NCI-H1694 treated with DMSO at 0.1 percent for 48 hours (cell line): ENCODE measurements at places on chromosomes 11 and 22.

- DNase-seq = no peak
These were observed 1132.1 kb upstream of the CNTN5 start for GRCh38 chr11:97888641-97889040.

DNA sequence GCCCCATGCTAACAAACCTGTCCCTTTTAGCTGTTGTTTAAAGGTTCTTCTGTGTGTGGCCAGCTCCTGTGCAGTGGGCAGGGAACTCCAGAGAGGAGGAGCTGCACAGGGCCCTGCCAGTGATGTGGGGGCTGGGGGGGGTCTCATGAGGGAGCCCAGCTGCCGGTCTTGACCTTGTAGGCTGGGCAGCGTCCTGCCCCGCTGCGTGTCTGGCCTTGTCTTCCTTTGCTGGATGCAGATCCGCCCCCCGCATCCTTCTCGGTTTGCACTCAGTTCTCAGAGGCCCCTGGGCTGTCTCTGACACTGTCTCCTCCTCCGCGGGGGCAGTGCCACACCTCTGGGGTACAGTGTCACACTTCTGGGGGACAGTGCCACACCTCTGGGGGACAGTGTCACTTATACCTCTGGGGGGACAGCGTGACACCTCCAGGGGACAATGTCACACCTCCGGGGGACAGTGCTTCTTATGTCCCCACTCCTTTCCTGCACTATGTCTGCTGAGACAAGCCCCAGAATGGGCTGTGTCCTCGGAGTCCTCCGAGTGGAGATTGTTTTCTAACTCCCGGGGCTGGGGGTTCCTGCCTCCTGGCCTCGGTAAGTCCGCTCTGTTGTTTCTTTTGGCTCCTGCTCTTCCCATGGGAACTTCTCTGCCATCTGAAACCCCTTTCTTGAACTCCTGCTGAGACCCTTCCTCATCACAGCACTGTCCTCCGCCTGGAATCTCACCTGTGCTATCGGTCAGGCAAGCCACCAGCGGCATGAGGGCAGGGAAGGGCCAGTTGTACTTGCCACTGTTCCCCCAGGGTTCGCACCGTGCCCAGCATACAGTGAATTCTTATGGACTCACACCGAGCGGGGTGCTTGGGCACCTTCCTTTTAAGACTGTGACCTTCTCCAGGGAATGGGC is 788.3 kb downstream of the TBC1D22A start:
- DNase-seq = no peak

GRCh38 chr11:125624756-125625213 is at the start of gene CHEK1:
Gene CHEK1, plus strand, starts transcription at chr11:125625163. Its CDS starts 1,606 bp downstream, at chr11:125626769.
- DNase-seq = no peak

- DNase-seq = no peak
These were observed 12.8 kb downstream of the FRMD8 start for GRCh38 chr11:65399249-65399648.

DNA sequence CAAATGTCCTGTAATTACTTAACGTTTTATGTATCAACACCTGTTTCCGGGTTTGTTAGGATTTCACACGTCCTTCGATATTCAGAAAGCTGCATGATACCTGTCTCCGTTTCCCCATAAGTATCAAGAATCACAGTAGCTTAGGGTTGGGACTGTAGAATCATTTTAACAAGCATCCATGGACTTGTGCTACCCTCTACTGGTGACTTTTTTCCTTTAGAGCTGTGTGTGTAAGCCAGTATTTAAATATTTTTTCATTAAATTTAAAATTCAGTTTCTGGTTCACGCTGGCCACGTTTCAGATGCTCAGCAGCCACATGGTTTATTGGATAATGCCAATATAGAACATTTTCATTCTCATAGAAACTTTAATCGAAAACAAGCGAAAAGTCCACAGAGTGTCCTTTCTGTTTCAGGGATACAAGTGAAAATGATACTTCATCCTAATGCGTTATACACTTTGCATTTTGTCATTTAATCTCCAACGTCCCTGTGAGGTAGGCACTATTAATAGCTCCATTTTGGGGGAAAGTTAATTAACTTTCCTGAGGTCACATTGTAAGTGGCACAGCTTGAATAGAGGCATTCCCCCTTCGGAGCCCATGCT is 61.5 kb upstream of the SLC25A18 start:
- peak; percentile 69 for DNase-seq

- no peak for DNase-seq
These were observed 64.8 kb downstream of the UBASH3B start for GRCh38 chr11:122720107-122720881.

GRCh38 chr11:76160856-76161255 is 45.4 kb downstream of the WNT11 start:
- DNase-seq = no peak

DNA sequence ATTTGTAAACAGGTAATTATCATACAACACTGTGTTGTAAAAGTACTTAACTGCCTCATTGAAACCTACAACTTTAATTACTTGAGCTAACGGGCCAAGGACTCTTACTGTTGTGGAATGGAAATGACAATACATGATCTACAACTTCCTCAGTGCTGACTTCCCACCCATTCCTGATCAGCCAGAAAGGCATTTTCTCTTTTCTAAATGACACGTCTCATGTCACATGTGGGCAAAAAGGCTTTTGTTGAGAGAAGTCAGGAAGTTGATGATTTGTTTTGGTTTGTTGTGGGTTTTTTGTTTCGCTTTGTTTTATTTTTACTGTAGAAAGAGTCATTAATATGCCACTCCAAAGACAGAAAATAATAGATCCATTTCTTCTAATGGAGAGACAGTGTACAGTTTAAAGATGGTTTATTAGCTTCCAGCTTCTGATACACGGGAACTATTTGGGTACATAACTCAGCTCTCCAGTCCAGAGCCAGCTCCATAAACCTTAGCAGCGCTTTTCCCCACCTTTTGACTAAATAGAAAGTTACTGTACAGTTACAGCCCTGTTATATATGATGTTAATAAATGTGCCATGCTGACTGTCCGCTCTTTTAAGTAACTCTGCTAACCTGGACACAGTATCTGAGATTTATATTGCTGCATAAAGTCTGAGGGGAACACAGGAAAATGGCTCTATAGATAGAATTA is 509.4 kb upstream of the API5 start:
- DNase-seq = no peak

DNA sequence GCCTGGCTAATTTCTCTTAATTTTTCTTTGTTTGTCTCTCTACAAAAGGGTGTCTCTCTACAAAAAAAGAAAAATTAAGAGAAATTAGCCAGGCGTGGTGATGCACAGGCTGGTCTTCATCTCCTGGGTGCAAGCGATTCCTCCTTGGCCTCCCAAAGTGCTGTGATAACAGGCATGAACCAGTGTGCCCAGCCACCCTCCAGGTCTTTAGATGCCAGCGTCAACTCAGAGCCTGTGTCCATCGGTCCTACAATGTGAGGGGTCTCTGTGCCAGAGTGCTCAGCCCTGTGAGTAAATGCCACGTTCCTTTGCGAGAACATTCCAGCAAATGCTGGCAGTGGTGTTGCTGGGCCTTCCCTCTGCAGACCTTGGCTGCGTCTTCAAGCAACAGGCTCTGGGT is 62.7 kb downstream of the IGF2 start:
- DNase-seq = no peak

- DNase-seq = no peak
These were observed 35.0 kb downstream of the GRIK4 start for GRCh38 chr11:120546312-120547205.

DNA sequence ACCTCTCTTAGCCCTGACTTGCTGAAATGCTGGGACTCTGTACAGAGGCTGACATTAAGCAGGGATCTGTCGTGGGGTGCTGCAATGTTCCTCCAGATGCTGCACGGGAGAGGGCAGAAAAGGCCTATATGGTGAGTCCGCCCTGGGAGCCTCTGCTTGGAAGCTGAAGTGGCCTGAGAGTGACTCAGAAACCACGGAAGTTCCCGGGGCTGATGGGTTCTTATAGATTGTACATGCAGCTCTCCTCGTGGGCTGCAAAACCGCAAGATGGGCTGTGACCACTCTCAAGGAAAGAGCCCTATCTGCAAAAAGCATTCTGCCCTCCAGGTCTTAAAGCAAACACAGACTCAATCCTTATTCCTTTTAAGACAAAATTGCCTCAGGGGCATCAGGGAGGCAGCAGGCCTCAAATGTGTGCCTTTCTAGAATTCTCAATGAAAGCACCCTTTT is 5.8 kb upstream of the SLC43A3 start:
- DNase-seq = no peak

DNA sequence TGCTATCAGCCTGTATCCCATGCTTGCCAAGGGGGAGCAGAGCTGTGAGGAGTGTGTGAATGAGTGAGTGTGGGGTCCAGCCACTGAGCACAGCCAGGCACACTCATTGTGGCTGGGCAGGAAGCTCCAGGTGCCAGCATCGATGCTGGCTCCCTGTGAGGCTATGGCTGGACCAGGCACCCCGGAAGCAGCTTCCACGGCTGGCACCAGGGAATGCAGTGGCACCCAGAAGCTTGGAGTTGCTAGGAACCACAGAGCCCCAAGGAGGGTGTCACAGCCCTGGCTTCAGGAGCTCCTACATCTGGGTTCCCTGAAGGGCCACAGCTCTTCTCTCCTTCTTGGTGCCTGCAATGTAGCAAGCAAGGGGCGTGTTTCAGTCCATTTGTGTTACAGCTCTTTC is 625.9 kb upstream of the RAG2 start:
- DNase-seq = no peak

- no peak for DNase-seq
These were observed 36.9 kb downstream of the NXPE1 start for GRCh38 chr11:114522818-114523217.

DNA sequence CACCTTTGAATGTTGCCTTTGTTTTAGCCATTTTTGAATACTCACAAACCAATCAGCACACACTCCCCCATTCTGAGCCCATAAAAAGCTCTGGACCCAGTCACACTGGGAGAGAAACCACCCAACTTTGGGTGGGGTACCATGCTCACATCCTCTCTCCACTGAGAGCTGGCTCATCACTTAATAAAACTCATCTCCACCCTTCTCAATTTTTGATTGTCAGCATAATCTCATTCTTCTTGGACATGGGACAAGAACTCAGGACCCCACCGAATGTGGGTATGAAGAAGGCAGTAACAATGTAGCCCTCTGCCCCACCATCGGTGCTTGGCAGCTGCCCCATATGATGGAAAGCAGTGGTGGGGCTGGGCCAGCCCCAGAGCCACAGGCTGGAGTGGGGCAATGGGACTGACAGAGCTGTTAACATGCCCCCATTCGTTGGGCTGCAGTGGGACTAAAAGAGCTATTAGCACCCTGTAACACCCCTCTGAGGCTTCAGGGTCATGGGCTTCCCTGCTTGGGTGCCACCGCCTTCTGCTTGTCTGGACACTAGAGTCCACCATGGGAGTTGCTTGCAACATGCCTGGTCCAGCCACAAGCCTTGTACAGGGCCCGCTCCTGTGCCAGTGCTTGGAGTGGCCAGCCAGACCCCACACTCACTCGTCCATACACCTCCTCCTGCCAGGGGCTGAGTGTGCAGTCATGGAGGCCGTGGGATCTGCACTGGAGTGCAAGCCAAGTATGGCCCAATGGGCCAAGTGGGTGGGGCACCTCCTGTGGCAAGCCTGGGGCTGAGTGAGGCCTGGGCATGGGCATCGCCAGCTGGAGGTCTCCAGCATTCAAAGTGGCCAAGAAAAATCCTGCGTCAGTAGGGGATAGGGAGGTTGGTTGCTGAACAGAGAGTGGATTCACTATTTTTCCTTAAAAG is 471.1 kb downstream of the TBC1D22A start:
- DNase-seq = no peak

GRCh38 chr11:61026121-61027031 is 54.9 kb downstream of the CD6 start:
- no peak for DNase-seq

- DNase-seq = no peak
These were observed 14.1 kb downstream of the APOL1 start for GRCh38 chr22:36267058-36267457.

DNA sequence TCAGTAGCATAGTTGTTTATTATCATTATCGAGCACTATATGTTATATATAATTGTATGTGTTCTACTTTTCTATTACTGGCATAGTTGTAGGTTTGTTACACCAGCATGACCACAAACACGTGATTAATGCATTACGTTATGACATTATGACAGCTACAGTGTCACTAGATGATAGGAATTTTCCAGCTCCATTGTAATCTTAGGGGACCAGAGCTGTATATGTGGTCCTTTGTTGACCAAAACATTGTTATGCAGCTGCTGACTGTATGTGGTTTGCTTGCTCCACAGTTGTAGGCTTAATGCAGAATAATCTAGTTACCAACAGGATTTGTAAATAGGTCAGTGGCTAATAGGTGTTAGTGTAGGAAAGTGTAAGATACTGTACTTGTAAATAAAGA is 66.1 kb downstream of the HSD17B12 start:
- no peak for DNase-seq

GRCh38 chr11:38226684-38227083 is 1628.6 kb upstream of the RAG2 start:
- no peak for DNase-seq

GRCh38 chr22:35092406-35092805 is 26.4 kb downstream of the ISX start:
- no peak for DNase-seq

GRCh38 chr11:10695833-10696232 is 2.3 kb upstream of the IRAG1 start:
- DNase-seq = no peak

DNA sequence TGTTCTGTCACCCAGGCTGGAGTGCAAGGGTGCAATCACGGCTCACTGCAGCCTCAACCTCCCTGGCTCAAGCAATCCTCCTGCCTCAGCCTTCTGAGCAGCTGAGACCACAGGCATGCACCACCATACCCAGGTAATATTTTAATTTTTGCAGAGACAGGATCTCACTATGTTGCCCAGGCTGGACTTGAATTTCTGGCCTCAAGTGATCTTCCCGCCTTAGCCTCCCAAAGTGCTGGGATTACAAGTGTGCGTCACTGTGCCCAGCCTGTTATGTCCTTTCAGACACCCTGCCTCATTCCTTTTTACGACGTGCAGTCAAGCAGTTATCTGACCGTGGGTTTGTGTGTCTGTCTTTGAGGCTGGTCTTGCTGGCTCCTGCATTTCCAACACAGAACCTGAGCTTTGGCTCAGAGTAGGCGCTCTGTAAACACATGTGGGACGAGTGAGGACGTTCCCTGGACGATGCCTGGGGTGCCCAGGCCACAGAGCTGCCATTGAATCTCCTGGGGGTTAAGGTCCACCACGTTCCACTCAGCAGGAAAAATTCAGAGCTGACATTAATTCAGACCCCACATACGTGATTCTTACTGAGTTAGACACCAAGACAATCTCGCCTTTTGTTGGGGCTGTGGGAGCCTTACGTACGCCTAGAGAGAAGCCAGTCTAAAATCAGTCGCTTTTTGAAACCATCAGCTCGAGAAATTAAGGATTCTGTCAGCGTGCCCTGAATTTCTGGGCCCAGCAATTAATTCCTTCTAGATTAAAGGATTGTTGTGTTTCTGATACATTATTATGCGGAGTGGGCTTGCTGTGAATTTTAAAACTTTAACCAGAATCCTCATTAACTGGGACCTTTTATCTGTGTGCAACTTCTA is 21.5 kb upstream of the EMID1 start:
- no peak for DNase-seq

- DNase-seq = no peak
These were observed 555.4 kb downstream of the NTM start for GRCh38 chr11:131925829-131926228.

- no peak for DNase-seq
These were observed 14.8 kb upstream of the TMEM216 start for GRCh38 chr11:61377461-61378160.
